ENCODE measurements at places on chromosomes 12 and 14.

DNA sequence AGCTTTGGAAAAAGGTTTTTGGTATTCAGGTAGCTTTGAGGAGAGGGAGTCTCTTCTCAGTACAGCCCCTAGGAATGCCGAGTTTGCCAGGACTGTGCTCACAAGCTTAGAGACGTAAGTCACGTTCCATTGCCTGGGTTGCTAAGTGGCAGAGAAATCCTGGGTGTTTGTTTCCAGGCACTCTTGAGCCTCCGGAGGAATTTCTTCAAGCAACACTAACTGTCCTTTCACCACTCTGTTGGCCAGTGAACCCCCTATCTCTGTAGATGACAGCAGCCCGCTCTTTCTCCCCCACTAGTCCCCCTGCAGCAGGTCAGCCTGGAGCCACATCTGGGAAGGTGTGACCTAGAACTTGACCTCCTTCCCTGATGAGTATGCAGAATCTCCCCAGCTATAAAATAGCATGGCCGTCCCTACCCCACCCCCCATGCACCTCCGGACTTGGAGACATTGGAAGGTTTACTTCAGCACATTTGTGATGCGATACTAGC is 162.7 kb downstream of the ZFP36L1 start:
- DNase-seq: no peak

DNA sequence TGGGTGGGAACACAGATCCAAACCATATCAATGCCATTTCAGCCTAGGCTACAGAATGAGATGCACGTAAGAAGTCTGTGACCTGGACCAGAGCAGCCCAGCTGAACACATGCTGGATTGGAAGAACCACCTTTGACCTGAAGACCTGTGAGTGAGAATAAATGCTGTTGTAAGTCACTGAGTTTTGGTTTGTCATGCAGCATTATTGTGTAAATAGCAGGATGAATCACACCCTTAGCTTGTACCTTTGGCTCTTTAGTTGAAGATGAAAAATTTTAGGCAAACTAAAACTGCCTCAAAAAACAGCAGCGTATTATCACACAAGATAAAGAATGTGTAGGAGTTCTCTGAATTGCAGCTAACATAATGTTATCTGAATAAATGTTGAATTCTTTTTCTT is 199.4 kb upstream of the LRIG3 start:
- no peak for DNase-seq

- no peak for DNase-seq
Measured at GRCh38 chr12:65984227-65984479, 146.4 kb downstream of the LLPH start.

- DNase-seq: no peak
Measured at GRCh38 chr12:126547905-126548304, 1482.7 kb downstream of the AACS start.

DNA sequence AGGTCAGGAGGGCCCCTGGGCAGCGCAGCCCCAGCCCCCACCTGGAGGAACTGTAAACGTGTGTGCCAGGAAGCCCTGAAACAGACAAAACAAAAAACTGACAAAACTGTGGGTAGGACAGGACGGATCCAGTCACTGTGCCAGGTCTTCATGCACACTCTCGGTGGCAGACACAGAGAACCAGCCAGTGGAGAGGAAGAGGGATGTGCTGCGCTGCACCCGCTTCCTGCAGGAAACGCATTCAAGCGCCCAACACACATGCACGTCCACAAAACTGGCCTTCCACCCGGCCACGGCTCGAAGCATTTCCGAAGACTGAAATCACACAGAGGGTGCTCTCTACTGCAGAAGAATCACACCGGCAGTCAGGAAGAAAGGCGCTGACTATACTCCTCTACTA is 16.9 kb downstream of the BRF1 start:
- DNase-seq: no peak

- DNase-seq: no peak
Measured at GRCh38 chr14:77140359-77141213, 1.0 kb downstream of the ZDHHC22 start.

Measured in renal pelvis (tissue), 12 donors.